ENCODE measurements at places on chromosomes 6 and 20. TPM values are rescaled to one million over a fixed set of nuclear protein-coding genes. Genes with fewer than 3 reads are reported as not detected.

The MICB gene
- 2.9 TPM for total RNA-seq

DNA sequence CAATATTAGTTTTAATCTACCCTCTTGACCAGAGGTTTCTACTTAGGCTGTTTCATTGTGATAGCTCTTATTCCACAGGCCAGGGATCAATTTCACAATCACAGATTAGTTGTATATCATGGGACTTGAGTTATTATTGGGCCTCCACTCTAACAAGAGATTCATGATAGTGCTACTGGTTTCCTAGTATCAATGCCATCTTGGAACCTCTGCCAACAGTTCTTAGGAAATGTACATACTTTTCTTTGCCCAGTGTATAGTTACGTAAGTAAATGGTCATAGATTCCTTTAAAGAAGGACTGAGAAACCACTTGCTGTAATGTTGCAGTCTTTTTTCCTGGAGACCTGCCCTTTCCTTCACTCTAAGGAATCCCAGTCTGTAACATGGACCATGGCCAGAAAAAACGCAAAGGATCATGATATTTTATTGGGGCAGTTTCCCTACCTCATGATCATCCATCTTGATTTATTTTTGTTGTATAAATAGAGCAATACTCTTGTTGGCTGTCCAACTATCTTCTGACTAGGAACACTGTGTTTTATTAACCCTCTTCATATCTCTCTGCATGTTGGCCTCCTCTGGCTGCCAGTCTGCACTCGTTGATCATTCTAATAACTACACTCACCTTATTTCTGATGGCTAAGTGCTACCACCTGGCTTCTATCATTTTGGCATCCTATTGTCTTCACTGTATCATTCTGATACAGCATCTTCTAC lies 38.0 kb upstream of the VGLL2 start:
- no peak for DNase-seq

DNA sequence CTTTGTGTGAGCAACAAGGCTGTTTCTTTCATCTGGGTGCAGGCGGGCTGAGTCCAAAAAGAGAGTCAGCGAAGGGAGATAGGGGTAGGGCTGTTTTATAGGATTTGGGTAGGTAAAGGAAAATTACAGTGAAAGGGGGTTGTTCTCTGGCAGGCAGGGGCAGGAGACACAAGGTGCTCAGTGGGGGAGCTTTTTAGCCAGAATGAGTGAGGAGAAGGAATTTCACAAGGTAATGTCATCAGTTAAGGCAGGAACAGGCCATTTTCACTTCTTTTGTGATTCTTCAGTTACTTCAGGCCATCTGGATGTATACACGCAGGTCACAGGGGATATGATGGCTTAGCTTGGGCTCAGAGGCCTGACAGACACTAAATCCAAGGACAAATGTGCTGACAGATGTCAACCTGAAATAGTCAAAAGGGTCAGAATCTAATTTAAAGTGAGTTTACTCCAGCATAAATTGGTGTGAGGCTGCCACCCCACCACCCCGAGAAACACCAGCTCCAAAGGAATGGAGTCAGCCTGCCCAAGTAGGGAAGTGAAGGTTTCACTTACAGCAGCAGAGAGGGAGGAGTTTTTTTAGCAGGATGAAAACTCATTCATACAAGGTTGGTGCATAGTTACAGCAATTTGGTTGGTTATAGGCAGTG lies 560.0 kb upstream of the CDH4 start:
- DNase-seq = no peak

- peak; percentile 76 for DNase-seq
These were observed 45.3 kb upstream of the DACT2 start for GRCh38 chr6:168364793-168365421.

The C20orf144 gene
- total RNA-seq = not detected

GRCh38 chr20:49796600-49797343 lies 15.9 kb upstream of the SLC9A8 start:
- peak; percentile 34 for DNase-seq

The CCN2 gene
- 408 TPM for total RNA-seq

GRCh38 chr20:2451939-2452732 lies 18.5 kb downstream of the SNRPB start:
- DNase-seq = peak; percentile 88

- no peak for DNase-seq
These were observed 188.7 kb upstream of the CEP162 start for GRCh38 chr6:84416043-84416657.

- no peak for DNase-seq
These were observed 55.4 kb upstream of the TMX4 start for GRCh38 chr20:8074931-8075330.

The TMEM200A gene
- total RNA-seq = 24.0 TPM

The OPRM1 gene
- not detected for total RNA-seq

GRCh38 chr20:41509316-41510200 lies 108.6 kb downstream of the CHD6 start:
- no peak for DNase-seq

The ANKRD6 gene
- total RNA-seq = 14.6 TPM

DNA sequence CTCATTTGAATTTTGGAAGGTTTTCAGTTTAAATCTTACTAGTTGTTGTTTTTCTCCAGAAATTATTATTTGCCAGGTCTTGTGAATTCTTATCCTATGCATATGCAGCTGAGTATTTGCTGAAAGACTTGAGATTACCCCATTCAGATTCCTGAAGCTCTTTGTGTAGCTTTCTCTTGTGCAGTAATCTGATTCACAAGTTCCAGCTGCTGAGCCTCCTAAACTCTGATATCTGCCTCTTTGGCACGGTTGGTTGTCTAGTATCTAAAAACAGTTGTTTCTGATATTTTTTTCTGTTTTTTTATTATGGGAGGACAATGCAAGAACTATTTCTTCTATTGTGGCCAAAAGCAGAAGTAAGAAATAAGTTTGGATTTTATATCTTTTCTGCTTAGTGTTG lies 863.9 kb upstream of the MANEA start:
- no peak for DNase-seq

The CASS4 gene
- 2.1 TPM for total RNA-seq

- no peak for DNase-seq
These were observed 134.5 kb upstream of the EXOC2 start for GRCh38 chr6:827431-827830.
